ENCODE measurements at places on chromosomes 3 and 15. TPM values are rescaled to one million over a fixed set of nuclear protein-coding genes. Genes with fewer than 3 reads are reported as not detected.

DNA sequence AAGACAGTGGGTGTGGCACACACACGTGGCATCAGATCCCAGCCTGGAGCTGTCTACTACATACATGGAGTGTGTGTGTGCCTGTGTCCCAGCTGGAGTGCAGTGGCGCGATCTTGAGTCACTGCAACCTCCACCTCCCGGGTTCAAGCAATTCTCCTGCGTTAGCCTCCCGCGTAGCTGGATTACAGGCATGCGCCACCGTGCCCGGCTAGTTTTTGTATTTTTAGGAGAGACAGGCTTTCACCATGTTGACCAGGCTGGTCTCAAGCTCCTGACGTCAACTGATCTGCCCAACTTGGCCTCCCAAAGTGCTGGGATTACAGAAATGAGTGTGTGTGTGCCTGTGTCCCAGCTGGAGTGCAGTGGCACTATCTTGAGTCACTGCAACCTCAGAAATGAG lies 108.8 kb downstream of the IL12A start:
- H3K27me3 ChIP-seq: no peaks in the 10 kb centered on the region
- H3K27ac ChIP-seq: no peak overlapping the region
- no peaks in the 10 kb centered on the region for H3K4me1 ChIP-seq
- no peak overlapping the region for H3K4me3 ChIP-seq
- DNase-seq: no peak
- no peaks in the 10 kb centered on the region for H3K36me3 ChIP-seq

- no peak overlapping the region for H3K4me3 ChIP-seq
- no peaks in the 10 kb centered on the region for H3K4me1 ChIP-seq
- no peaks in the 10 kb centered on the region for H3K27me3 ChIP-seq
- H3K27ac ChIP-seq: no peak overlapping the region
- DNase-seq: no peak
Measured at GRCh38 chr3:33578325-33579177, 138.3 kb upstream of the UBP1 start.

- no peak for DNase-seq
- H3K27ac ChIP-seq: no peak overlapping the region
- no peaks in the 10 kb centered on the region for H3K4me1 ChIP-seq
- no peaks in the 10 kb centered on the region for H3K36me3 ChIP-seq
- H3K4me3 ChIP-seq: no peak overlapping the region
- H3K27me3 ChIP-seq: peaks cover 3% of the 10 kb centered on the region
Measured at GRCh38 chr15:66097151-66098021, 156.2 kb downstream of the MEGF11 start.

The CHRFAM7A gene
- not detected for total RNA-seq

The MOBP gene
- not detected for total RNA-seq

The KLF13 gene
- 57.3 TPM for total RNA-seq
